ENCODE measurements at places on chromosomes 4 and X.
A peak's percentile ranks its signal among the peaks of the same experiment; 100 is the strongest.

GRCh38 chrX:16155581-16156096 lies 11.6 kb upstream of the MAGEB17 start:
- no peak for DNase-seq

DNA sequence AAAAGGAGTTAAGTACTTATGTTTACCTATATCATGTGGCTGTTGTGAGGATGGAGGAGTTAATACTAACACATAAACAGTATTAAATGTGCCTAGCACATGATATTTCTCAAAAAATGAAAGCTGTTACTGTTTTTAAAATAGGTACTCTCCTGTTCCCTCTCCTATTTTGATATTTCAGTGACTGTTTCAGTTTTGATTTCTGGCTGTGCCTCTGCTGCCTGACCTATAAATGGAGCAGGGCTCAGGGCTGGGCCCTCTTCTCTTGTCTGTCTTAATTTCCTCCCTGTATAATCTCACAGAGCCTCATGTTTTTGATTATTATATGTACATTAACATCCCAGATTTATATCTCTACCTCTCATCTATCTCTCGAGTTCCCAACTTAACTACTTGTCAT lies 93.3 kb downstream of the UGT8 start:
- DNase-seq, result no peak

DNA sequence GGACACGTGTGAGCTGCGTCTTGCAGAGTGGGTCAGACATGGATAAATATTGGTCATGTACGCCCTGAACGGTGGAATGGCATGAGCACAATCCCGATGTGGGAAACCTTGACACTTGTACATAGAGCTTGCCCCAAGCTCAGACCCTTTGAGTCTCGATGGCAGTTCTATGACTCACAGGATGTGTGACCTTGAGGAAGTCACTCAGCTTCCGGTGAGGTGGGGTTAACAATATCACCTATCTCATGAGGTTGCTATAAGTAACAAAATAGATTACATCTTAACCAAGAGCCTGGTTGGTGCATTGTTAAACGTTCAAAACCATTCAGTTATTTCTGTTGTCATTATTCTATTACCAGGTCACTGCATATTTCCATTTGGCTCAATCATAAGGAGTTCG lies 109.1 kb upstream of the TBL1X start:
- DNase-seq, result no peak

GRCh38 chr4:167918077-167918476 lies 174.3 kb upstream of the ANXA10 start:
- DNase-seq, result no peak

GRCh38 chr4:7336067-7336569 lies 98.6 kb downstream of the PSAPL1 start:
- no peak for DNase-seq

DNA sequence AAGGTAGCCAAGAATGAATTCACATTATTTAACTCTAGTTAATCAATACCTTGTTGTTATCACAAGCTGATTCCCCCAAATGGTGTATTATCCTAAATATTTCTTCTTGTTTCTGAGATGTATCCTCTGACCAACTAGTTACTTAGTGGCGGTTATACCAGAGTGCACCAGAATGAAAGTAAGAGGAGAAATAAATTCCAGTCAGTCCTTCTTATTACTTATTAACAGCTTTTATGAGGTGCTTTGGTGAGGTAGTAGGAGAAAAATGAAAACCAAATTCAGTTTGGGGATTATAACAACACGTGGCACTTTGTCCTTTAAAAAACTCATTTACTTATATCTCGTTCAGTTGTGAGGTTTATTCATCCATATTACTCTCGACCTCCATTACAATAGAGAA lies 101.9 kb downstream of the AMMECR1 start:
- DNase-seq, result no peak

DNA sequence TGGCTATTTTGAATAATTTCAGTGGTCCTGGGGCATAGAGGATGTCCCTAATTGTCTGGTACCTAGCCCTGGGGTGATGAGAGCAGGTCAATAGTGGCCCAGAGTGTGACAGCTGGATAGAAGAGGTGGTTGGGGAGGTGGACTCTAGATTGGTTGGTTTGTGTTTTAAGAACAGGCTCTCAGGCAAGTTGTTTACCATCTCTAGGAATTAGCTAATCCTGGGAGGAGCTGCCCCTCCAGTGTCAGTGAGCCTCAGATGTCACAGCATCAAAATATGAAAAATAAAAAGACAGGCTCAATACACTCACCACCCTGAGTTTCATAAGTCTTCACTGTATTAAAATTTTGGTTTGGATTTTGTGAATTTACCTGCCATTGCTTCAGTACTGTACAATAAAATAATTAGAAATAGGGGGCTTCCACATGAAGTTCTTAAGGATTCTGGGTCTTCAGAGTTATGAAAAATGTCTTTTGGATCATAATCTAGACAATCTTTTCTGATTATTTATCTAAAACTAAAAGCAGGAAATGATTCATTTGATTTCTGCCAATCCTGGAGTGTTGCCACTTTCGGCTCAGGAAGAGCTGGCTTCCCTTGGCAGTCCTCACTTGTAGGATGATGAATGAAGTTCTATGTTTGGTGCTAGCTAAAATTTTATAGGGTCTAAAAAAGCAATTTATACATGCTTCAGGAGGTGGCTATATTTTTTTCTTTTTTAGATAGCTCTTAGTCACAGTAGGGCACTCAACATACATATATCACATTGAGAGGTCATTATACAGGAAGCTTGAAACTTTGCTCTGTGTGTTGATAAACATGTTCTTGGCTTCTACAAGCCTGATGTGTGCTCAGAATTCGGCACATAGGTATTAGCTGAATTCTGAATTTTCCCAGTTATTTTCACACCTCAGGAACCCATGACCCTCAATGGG lies 395.1 kb downstream of the RAB28 start:
- no peak for DNase-seq

DNA sequence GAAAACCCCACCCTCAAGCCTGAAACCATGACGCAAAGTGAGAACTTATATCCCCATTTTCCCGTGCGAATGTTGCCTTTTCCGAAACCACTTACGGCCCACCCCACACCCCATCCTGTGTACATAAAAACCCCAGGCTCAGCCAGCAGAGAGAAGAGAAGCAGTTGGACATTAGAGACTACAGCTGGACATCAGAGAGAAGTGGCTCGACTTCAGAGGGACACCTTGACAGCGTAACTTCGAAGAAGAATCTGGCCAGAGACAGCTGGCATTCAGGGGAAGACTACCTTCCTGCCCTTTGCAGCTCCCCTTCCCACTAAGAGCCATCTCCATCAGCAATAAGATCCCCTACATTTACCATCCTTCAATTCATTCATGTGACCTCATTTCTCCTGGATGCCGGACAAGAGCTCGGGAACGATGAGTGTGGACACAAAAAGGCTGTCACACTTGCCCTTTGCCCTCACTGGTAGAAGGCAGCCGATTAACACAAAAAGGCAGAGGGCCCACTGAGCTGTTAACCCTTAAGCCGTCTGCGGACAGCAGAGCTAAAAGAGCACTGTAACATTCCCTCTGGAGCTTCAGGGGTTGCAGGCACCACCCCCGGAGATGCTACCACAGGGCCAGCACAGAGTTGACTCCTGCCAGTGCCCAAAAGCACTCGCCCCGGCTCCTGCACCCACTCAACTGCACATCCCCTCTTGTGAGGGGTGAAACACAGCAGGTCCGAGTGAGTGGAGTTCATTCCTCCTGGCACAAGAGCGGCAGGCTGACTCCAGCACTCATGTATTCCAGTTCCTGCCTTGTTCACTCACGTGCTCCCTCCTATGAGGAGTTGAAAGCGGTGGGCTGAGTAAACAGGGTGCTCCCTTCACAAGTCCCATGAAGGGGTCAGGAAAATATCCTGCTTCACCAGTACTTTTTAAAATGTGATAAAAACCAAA lies 7.5 kb downstream of the CHM start:
- DNase-seq, result no peak

- no peak for DNase-seq
These were observed 10.0 kb downstream of the TMEM164 start for GRCh38 chrX:110012818-110013485.

DNA sequence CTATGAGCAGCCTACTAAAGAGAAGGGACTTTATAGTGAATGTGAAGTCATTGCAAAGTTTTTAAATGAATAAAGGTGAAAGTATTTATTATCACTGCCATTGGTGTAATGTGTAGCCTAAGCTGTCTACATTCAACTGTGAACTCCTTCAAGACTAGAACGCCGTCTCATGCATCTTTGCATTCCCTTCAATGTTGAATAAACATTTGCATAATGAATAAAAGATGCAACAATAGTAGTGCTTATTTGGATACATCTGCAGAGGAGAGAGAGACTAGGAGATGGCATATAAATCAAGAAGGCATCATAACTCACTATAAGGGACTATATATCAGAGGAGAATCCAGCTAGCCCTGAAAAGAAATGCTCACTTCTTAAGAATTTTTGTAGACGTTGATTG lies 1623.8 kb upstream of the TENM3 start:
- DNase-seq, result no peak

GRCh38 chr4:156971676-156972378 lies at the start of gene PDGFC:
TSS of gene PDGFC (minus strand) at chr4:156971799. CDS start at chr4:156970903, 896 bp downstream.
- no peak for DNase-seq

- no peak for DNase-seq
These were observed 8.3 kb upstream of the TLR8 start for GRCh38 chrX:12898073-12898472.

- DNase-seq, result no peak
These were observed 552.7 kb upstream of the TENM3 start for GRCh38 chr4:181690498-181690897.

GRCh38 chr4:155402941-155403340 lies 26.2 kb upstream of the MAP9 start:
- no peak for DNase-seq

- DNase-seq, result no peak
These were observed 61.6 kb downstream of the PHOX2B start for GRCh38 chr4:41686893-41687292.

DNA sequence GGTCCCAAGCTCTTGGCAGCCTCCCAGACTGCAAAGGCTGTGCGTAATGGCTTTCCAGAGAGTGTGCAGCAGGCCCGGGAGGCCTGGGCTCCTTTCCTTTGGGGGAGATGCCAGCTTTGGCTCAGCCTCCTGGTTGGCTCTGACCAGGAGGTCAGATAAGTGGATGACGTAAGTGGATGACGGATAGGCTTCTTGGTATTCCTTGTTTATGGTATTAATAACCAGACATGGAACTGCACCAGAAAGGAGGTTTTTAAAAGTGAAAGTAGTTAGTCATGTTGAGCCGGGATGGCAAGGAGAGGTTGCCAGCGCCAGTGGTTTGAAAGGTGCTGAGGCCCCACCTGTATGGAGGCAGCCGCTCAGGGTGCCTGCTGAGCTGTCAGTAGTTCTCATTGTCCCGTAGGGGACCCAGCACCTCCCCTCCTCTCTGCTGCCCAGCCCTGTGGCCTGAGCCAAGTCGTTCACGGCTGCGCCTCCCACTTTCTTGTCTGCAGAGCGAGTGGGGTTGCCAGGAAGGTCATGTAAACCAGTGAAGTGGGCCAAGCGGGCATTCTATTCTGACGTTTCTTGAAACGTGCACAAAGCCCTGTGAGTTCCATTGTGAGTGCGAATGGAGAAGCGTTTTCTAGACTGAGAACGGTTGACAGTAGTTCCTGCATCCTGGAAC lies 28.7 kb upstream of the STOX2 start:
- DNase-seq, result no peak

- no peak for DNase-seq
These were observed 30.2 kb upstream of the SPON2 start for GRCh38 chr4:1202526-1203011.

DNA sequence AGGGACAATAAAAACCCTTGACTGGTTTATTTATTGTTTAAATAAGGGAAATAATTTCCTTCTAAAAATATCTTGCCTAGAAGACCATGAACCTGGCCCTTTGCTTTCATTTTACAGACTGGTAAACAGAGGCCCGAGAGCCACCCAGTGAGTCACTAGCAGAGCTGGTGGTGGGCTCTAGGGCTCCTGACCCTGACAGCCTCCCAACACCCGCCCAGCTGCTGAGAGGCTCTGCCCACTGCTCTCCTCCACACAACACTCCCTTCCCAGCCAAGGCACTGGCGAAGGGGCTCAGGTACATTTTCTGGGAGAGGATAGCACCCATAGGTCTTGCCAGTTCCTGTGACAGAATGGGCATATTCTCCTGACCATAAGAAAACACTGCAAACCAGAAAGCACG lies 18.1 kb upstream of the PPEF2 start:
- no peak for DNase-seq

- DNase-seq, result no peak
These were observed 191.3 kb downstream of the GPC3 start for GRCh38 chrX:133794126-133794525.

GRCh38 chr4:98673978-98674377 lies 15.6 kb upstream of the TSPAN5 start:
- no peak for DNase-seq

- peak; percentile 49 for DNase-seq
These were observed 38.4 kb downstream of the NAP1L5 start for GRCh38 chr4:88659055-88659889.

DNA sequence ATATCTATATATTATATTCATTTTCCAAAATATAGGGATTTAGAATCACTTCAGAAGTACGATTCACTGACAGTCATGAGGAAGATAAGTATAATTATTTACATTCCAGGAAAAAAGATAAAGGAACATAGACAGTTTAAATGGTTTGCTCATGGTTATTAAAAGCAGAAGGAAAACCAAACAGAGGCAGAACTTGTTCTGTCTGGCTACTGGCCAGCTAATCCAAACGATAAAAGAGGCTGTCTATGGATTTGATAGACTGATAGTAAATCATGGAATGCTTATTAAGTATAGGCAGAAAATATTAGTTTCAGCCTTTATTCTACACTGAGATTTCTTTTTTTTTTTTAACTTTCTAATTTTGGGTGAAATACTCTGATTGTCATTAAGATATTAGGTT lies 50.2 kb downstream of the RPGR start:
- no peak for DNase-seq

GRCh38 chrX:149495573-149496071 lies 9.5 kb downstream of the IDS start:
- DNase-seq, result no peak

GRCh38 chrX:119647552-119648420 lies 41.6 kb upstream of the NKRF start:
- DNase-seq, result no peak

- DNase-seq, result no peak
These were observed 138.9 kb downstream of the PTTG2 start for GRCh38 chr4:38099020-38099600.

GRCh38 chrX:68429216-68429615 lies 4.1 kb downstream of the OPHN1 start:
- no peak for DNase-seq

GRCh38 chr4:183078634-183079033 lies 20.4 kb upstream of the WWC2 start:
- DNase-seq, result no peak

DNA sequence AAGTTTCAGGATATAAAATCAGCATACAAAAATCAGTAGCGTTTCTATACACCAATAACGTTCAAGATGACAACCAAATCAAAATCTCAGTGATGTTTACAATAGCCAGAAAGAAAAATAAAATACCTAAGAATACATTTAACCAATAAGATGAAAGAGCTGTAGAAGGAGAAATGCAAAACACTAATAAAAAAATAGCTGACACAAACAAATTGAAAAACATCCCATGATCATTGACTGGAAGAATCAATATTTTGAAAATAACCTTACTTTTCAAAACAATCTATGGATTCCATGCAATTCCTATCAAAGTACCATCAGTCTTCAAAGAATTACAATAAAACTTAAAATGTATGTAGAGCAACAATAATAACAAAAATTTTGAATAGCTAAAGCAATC lies 1096.3 kb downstream of the FAT4 start:
- no peak for DNase-seq
